ENCODE measurements at places on chromosomes 11 and 22.

DNA sequence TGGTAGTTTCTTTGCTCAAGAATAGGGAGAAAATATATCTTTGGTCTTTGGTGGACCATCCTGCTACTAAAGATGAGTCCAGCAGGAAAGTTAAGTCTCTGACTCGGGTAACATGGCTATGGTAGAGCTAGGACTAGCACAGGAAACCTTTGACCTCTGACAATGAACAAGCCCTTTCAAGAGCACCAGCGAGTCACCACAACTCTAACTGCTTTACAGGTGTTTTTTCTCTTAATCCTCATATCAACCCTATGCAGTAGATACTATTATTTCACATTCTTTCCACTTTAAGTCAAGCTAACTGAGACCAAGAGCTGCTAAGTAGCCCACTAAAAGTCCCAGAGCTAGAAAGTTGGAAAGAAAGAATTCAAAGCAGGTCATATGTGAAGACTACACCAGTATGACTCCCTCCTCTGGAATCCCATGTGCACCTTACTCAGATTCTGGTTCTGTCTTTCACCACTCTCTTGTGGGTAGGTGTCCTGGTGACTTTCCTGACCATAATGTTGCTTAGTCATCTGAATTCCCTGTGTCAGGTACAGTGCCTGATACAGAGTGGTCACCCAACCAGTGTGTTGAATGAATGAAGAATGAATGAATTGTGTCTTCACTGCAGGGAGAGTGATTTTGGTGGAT, 53.8 kb upstream of the ME3 start:
- peak; percentile 50 for DNase-seq

DNA sequence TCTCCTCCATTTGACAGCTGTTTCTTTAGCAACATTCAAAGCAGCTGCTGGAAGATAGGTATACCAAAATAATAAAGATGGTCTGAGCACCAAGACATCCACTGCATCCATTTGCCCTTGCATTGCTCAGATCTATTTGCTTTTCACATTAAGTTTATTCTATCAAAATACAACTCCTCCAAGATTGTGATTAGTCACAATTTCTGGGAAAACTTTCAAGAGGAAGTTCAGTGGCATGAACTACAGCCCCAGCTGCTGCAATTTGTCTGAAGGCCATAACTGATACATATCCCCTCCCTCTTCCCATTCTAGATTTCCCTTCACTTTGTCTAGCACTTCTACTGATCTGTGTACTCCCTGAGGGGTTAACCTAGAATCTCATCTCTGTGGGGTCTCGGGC, 117.5 kb upstream of the CEP126 start:
- peak; percentile 20 for DNase-seq

GRCh38 chr11:64885367-64886286, 7.2 kb upstream of the EHD1 start:
- no peak for DNase-seq

DNA sequence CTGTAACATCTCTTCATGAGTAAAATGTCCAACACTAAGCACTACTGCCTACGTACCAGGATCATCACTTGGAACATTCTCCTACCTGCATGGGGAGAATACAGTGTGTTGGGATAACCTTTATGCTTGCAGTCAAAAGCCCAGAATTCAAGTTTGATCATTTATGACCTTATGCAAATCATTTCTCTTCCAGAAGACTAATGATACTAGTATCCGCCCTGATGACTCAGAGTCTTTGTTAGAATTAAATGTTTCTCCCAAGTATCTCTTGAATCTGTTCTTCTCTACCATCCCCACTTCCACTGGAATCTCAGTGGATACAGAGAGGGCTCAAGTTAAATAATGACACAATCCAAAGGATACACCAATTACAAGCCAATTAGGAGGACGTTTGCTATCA, 12.4 kb downstream of the MAJIN start:
- no peak for DNase-seq

GRCh38 chr22:46752988-46753310, 9.5 kb upstream of the TBC1D22A start:
- DNase-seq, result no peak

DNA sequence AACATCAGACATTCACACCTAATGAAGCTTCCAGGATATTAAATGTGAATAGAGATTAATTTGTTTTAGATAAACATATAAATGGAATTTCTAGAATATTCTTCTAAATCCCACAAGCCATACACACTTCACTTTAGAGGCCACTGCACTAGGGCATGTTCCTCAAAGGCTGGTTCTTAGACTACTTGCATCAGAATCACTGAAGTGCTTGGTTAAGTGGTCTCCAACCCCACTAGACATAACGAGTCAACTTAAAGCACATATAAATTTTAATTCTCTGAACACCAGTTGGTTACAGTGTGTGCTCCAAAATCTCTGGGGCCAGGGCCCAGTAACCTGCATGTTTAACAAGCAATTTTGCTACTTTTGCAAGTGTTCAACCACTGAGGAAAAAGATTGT, 7.9 kb upstream of the ALKBH8 start:
- no peak for DNase-seq

- no peak for DNase-seq
Observed at GRCh38 chr11:31529701-31530100, 20.1 kb downstream of the ELP4 start.

DNA sequence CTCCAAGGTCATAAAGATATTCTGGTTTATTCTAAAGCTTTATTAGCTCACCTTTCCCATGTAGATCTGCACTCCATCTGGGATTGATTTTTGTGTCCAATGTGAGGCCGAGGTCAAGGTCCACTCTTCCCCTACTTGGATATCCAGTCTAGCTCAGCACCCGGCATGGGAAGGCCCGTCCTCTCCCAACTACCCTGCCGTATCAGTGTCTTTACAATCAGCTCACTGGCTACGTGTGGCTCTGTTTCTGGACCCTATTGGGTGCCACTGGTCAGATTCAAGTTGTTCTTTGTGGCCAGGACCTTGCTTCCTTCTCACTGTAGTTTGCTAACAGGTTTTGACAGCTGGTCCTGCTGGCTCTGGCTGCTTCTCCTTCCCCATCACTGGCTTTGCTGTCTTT, 30.9 kb downstream of the KCNQ1OT1 start:
- DNase-seq, result no peak

DNA sequence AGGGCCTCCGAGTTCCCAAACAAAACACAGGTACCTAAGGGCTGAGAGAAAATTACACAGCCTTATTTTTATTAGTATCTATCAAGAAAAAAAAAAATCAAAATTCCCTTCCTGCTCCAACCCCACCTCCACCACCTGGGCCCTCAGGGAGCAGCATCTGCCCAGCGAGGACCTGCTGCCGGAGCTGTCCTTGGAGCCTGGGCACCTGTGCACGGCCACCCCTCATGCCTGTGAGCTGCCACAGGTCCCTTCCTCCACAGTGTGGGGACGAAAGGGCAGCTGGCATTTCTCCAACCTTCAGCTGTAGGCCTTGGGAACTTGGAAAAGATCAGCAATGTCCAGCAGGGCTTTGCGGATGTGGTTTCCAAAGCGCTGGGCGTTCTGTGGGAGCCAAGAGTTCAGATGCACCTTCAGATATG, 6.3 kb upstream of the SYCE3 start:
- DNase-seq, result no peak

- no peak for DNase-seq
Observed at GRCh38 chr11:8023831-8024555, 36.9 kb downstream of the EIF3F start.

All from astrocyte of the hippocampus (primary cell).